ENCODE measurements at places on chromosomes 16 and 17.

DNA sequence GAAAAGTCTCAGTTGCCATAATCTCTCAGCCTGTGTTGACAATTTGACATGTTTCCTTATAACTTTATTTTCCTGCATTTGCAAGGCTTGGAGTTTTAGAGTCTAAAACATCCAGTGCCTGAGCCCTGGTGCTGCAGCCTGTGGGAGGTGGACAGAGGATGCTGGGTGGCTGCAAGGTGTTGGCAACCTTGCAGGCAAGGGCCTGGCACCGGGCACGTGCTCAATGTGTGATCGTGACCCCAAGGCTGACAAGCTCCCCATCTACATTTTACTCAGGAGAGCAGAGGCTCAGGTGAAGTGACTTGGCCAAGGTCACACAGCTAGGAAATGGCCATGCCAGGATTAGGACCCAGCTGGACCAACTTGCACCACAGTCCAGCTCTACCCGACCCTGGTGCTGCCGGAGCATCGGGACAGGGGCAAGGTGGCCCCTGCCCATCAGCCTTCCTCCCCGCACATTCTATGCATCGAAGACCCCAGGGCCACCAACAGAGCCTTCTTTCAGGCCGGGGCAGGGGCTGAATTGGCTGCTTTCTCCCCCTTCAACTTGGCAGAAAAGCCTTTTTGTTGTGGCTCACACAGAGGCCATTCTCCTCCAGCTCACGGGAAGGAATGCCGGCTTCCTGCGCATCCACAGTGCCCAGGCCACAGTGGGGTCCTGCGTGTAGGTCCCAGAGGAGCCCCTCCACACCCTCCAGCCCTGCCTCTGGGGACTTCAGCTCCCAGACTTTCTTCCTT is 23.1 kb downstream of the MMP15 start:
- DNase-seq: no peak

- peak; percentile 61 for DNase-seq
Observed at GRCh38 chr17:3827124-3827773, 18.8 kb downstream of the NCBP3 start.

DNA sequence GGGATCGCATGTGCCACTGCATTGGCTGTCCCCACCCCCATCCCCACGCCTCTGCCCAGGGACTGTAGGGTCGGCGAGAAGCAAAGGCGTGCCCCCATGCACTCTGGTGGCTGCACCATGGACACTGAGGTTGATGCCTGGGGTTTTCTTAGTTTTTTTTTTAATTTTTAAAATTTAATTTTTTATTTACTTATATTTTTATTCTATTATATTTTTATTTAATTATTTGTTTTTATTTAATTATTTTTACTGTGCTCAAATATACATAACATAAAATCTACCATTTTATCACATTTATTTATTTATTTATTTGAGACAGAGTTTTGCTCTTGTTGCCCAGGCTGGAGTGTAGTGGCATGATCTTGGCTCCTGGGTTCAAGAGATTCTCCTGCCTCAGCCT is 57.4 kb downstream of the SOCS3 start:
- DNase-seq: no peak

- no peak for DNase-seq
Observed at GRCh38 chr16:85650135-85650843, 37.2 kb downstream of the GSE1 start.

DNA sequence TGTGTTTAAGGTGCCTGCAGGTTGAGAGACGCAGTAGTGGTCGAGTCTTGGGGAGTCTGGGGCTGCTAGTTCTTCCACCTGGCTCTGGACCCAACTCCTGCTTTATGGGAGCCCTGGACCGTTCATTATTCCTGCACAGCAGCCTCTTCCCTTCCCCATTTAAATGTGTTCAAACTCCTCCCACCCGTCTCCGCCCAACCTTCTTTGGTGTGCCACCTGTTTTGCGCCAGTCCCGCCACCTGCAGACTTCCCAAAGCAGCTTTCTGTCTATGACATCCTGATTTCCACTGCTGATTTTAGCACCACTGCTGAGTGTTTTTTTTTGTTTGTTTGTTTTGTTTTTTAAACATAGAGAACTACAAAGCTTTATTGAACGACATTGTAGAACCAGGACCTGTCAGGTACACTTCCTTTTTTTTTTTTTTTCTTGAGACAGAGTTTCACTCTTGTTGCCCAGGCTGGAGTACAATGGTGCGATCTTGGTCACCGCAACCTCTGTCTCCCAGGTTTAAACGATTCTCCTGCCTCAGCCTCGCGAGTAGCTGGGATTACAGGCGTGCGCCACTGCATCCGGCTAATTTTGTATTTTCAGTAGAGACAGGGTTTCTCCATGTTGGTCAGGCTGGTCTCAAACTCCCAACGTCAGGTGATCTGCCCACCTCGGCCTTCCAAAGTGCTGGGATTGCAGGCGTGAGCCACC is 12.8 kb downstream of the ADORA2B start:
- no peak for DNase-seq

DNA sequence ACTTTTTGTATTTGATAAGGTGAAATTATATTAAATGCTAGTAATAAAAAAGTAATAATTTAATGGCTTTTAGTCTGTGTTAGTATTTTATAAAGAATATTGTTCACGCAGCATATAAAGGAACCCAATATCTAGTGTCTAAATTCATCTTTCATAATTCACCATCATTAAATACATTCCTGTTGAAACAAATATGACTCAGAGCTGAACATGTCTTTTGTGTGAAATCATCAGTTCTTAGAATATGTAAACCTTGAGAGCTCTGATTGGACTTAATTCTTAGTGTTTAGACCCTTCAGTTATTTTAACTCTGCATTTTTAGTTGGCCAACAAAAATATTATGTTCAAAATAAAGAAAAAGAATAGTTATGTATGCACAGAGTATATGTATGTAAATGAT is 71.8 kb downstream of the ABHD15 start:
- DNase-seq: no peak
